ENCODE measurements at places on chromosomes 3 and 15. TPM values are rescaled to one million over a fixed set of nuclear protein-coding genes. Genes with fewer than 3 reads are reported as not detected.

DNA sequence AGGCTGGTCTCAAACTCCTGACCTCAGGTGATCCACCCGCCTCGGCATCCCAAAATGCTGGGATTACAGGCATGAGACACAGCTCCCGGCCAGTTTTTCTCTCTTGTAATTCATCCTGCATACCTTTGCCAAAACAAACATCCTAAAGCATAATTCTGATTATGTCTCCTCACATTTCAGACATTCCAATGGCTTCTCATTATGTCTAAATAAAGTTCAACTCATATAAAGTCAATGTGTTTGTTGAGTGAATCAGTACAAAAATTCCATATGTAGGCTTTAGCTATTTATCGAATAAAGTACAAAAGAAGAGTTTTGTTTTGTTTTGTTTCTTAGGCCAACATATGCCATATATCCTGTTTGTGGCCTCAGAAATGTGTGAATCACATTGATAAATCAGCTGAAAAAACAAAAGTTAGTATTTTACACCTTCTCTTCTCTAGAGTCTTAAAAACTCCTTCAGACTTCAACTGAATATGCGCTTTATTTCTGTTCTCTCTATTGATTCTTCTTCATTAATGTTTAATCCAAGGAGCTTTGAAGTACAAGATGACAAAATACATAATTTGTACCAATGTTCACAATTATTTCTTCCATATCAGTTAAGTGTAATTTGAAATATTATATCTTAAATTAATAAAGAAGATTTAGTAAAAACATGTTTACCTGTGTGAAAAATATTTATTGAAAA lies 165.8 kb downstream of the MECOM start:
- DNase-seq, result peak; percentile 91

GRCh38 chr3:167709690-167710089 lies 25.0 kb downstream of the PDCD10 start:
- DNase-seq, result no peak

DNA sequence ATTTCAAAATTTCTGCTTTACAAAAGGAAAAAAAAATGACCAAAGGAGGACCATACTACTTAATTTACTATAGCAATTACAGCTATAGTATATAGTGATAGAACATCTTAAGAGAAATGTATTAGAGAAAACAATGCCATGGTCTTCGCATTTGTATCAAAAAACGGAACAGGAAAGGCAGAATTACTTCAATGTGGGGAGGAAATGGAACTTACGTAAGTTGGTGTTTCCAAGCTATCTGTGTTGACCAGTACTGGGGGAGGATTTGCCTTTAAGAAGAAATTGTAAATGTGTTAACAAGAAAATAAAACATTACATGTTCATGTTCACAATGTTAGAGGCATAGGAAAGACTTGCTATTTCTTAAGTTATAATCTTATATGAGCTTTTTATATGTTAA lies 119.9 kb upstream of the MELTF start:
- no peak for DNase-seq

The RAD51 gene
- total RNA-seq, result 0.53 TPM

The IL17RE gene
- 2.6 TPM for total RNA-seq

Measured in bronchial epithelial cell (primary cell).